Stimulated activated CD4-positive, alpha-beta T cell treated with anti-CD3 and anti-CD28 coated beads, Interleukin-4, amount 100 ng/mL, for 4 hours (primary cell): ENCODE measurements at places on chromosomes 4 and X.

DNA sequence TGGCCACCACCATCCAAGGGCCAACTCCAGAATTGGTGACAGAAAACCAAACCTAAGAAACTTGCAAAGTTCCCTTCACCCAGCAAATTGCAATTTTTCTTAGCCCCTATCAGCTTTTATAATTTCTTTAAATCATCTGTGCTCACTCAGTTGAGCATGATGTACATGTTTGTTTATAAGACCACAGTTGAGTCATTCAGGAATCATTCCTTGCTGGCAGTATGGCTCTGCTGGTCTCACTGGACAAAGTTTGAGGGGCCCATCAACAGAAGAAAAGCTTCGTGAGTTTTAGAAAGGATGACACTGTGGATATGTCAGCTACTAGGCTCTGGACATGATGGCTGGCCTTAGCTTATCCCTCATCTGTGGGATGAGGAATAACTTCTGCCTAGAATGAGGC lies 4.0 kb downstream of the TRPC5 start:
- DNase-seq, result no peak

GRCh38 chr4:136524039-136524438 lies 1008.3 kb downstream of the PCDH18 start:
- no peak for DNase-seq

- DNase-seq, result peak; percentile 20
These were observed 3.8 kb downstream of the G6PD start for GRCh38 chrX:154542723-154543424.

GRCh38 chr4:55865228-55865806 lies 11.9 kb downstream of the EXOC1 start:
- no peak for DNase-seq

DNA sequence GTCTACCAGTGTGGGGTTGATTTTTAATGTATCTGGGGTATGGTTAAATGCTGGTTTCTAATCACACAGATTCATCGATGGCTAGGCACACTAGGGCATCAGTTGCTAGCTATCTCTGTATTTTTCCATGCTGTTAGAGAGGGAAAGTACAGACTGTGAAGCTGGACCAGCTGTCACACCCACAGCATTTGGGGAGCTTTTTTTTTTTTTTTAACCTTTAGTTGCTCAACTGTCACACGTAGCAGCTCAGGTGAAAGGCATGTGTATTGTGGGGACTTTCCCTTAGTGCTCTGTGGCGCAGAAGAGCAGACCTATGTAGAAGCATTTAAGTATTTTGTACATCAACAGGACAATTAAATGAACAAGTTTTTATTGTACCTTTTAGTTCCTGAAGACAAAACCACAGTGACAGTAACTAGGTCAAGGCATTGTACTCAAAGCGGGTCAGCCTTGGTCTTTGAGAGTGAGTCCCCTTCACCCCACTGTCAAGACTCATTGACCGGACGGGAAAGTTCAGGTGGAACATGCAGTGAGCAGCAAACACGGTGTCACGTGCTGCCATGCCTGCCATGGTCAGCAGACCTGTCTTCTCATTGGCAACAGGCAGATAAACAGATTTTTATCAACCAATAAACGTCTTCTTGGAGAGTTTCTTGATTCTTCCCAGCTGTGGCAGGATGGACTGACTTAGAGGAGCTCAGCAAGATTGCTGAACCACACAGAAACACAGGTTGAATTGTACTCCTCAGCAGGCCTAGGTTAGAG lies 65.3 kb downstream of the CASP3 start:
- peak; percentile 6 for DNase-seq

- no peak for DNase-seq
These were observed 34.5 kb downstream of the GALNTL6 start for GRCh38 chr4:171847751-171848150.

DNA sequence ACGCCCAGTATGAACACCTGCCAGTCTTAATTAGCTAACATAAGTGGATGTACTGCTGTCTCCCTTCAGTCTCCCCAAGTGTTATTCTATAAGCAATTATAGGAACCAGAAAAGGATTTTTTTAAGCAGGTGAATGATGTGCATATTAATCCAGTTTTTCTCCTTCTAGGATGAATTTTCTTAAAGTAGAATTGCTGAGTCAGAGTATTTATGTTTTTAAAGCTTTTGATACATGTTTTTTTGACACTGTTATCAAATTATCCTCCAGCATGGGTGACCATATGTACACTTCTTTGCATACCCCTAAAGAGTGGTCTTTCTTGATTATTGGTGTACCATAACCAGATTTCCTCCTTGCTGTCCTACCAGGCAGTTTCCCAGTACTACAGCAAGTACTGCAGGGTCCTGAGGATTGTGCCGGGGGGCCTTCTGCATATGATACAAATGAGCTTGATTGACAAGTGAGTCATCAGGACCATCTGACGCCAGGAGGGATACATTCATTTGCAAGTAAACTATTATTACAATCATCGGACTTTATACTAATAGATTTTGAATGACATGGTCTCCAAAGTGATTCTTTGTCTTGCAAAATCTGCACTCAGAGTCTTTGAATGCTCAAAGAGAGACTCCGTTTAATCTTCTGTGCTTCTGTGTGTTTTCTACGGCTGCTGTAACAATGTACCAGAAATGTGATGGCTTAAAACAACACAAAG lies 10.7 kb upstream of the PCYT1B start:
- no peak for DNase-seq

- DNase-seq, result no peak
These were observed 24.9 kb downstream of the AR start for GRCh38 chrX:67568769-67569168.

DNA sequence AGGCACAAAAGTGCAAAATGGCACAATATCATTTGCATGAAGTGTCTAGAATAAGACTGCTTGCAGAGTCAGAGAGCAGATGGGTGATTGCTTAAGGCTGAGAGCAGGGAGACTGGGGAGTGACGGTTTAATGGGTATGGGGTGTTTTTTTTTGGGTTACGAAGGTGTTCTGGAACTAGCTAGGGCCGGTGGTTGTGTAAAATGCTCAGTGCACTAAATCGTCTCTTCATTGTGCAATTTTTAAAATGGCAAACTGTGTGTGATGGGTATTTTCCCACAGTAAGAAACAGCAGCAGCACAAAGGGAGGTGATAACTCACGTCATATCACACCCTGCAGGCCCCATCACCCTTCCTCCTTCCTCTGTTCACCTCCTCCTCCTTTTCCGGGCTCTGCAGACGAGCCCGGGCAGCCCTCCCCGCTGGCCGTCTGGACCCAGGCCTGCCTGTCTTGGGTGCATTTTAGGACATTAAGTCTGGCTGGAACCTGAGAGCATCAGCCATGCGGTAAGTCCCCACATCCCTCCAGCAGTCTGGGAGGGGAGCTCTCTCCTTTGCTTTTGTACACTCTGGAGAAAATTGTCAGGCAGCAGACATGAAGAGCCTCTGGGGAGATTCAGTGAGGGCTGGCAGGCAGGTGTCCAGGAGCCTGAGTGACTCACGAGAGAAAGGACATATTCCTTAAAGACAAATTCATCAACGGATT lies 42.7 kb downstream of the ASMT start:
- DNase-seq, result peak; percentile 58

GRCh38 chrX:120453985-120454384 lies 15.1 kb downstream of the LAMP2 start:
- DNase-seq, result no peak

DNA sequence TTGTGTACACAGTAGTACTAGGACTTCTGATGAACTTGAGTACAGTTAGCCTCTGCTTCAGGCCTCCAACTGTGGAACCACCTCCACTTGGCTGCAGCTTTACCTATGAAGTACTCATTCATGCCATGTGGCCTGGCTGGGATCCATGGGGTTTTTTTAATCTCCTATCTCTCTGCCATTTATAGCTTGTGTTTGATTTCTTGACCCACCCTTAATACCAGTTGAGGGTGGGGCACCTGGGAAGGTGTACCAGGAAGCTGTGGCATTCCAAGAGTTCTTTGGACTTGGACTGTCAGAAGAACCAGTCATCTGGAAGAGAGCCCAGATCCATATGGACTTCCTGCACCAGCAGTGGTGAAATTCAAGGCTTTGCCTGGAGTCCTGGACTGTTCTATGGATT lies 230.1 kb downstream of the SHROOM3 start:
- no peak for DNase-seq

DNA sequence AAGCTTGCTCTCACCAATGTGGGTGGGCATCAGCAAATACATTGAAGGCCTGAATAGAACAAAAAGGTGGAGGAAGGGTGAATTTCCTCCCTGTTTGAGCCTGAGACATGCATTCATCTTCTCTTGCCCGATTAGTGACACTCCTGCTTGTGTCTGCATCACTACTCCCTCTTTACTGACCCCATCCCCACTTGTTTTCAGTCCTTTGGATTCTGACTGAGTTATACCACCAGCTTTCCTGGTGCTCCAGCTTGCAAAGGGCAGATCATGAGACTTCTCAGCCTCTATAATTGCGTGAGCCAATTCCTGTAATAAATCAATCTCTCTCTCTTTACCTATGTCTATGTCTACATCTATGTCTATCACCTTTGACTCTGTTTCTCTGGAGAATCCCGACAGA lies 47.4 kb upstream of the DYNLT3 start:
- DNase-seq, result no peak

DNA sequence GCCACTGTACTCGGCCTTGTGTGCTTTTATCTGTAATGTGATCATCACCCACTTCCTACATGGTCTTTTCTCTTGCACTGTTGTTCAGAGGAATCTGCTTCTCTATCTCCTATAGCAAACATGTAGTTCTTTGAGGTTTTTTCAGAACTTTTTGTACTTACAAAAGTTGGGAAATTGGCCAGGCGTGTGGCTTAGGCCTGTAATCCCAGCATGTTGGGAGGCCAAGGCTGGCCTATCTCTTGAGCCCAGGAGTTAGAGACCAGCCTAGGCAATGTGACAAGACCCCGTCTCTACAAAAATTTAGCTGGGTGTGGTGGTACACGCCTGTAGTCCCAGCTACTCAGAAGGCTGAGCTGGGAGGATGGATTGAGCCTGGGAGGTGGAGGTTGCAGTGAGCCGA lies 30.4 kb downstream of the TAF1 start:
- no peak for DNase-seq
